Stimulated activated CD8-positive, alpha-beta memory T cell treated with anti-CD3 and anti-CD28 coated beads, Interleukin-15, amount 100 ng/mL, for 24 hours (primary cell): ENCODE measurements at places on chromosomes 3 and 15.
A peak's percentile ranks its signal among the peaks of the same experiment; 100 is the strongest.

DNA sequence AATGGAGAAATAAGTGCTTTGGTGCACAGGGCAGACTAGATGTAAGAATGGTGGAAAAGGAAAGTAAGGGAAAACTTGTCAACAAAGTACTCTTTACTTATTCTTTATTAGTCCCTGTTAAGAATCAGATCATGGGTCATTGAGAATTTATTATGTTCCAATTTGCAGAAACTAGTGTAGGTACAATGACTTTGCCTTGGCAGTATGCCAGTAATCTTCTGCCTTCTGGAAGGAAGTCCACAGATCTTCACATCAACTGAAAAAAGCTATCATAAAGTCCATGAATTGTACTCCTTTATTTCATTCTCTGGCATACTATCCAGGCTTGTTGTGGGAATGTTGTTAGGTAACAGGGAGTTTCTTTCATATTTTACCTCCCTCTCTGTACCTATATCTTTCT, 88.2 kb upstream of the FLNB start:
- DNase-seq = no peak

- no peak for DNase-seq
Measured at GRCh38 chr3:57160765-57161538, 4.2 kb downstream of the IL17RD start.

- DNase-seq = no peak
Measured at GRCh38 chr15:77409259-77410156, 10.4 kb downstream of the PEAK1 start.

DNA sequence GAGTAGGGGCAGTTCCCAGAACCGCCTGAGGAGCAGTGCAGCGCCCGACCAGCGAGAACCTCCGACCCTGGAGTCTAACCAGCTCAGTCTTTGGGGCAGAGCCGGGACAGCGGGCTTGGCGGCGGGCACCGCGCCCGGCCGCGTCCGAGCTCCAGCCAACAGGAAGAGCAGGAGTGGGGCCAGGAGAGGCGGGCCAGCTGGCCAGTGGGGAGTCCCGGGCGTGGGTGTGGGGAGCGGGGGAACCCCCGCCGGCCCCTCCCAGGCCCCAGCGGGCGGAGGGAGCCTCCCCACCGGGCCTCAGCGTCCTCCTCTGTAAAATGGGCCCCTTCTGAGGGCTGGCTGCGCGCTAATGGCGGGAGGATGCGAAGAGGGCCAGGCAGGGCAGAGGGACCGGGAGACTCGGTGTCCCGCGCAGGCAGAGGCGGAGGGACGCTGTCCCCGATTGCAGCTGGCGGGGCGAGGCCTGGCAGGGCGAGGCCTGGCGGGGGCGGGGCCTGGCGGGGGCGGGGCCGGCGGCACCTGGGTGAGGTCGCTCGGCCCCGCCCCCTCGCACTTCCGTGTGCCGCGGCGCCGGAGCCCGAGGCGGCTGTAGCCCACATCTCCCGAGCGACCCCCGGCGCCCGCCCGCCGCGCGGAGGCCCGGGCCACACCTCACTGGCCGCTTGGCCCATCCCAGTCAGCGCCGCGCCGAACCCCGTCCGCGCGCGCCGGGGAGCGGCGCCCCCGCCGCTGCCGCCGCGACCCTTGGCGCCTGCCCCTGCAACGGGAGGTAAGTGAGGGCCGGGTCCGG, at the start of gene PRKCD:
TSS of gene PRKCD (plus strand) at position 550 of the 790 bp plus-strand sequence. CDS start 17,214 bp downstream, outside the sequence.
- DNase-seq = peak; percentile 50

- DNase-seq = no peak
Measured at GRCh38 chr15:69436951-69437350, 15.7 kb upstream of the RPLP1 start.

- DNase-seq = peak; percentile 23
Measured at GRCh38 chr3:10344147-10344943, 23.4 kb upstream of the SEC13 start.

DNA sequence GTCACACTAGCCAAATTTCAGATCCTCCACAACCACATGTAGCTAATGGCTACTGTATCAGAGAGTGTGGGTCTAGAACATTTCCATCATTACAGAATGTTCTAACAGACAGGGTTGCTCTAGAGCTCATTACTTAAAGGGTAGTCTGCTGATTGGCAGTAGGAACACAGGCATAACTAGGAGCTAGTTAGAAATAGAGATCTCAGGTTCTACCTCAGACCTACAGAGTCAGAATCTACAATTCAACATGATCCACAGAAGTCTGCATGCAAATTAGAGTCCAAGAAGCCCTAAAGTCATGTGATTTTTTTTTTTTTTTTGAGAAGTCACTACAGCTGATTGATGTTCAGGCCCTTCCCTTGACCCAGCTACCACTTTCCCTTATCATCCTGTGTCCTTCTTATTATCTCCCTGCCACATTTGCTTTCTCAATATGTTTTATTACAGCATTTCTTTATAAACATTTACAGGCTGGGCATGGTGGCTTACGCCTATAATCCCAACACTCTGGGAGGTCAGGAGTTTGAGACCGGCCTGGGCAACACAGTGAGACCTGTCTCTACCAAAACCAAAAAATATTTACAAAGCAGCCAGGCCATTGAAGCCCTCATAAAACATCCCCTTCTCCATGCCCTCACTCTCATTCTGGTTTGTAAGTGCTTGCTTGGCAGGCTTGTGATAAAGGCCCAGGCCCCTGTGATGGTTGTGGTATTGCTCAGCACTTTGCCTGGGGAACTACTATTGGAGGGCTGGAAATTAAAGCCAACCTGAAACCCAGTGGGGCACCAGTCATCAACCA, 3.8 kb upstream of the ABHD5 start:
- DNase-seq = no peak

DNA sequence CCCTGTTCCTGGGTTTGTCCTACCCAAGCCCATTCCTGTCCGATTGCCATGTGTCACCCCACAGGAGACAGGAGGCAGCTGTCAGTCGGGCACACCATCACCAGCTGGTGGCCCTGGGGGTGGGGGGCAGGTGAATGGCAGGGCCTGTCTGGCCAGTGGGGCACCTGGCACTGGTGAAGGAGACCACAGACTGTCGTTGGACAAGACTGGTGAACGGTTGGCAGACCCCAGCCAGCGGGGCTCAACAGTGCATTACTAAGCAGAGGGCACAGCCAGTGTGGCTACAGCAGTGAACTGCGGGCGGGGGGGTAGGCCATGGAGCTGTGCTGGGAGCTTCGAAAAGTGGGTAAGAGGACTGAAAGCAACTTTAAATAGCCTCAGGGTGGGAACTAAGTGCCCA, 2.1 kb downstream of the SEMA7A start:
- DNase-seq = no peak

- DNase-seq = no peak
Measured at GRCh38 chr15:39880718-39881387, 39.2 kb downstream of the GPR176 start.

DNA sequence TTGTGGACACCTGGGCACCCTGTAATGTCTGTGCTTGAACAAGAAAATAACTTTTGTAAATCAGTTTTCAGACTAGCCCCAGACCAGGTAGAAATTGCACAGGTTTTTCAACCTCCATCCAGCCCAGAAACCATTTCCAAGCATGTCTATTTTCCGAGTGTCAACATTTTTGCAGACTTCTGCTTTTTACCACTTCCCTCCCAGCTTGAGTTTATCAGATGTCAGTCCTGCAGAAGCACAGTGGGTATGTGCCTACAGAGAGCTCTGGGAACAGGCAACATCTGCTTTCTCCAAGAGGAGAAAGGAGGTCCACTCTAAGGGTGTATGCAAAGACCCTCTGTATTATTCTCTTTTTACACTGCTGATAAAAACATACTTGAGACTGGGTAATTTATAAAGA, 83.9 kb downstream of the LRRK1 start:
- DNase-seq = no peak

DNA sequence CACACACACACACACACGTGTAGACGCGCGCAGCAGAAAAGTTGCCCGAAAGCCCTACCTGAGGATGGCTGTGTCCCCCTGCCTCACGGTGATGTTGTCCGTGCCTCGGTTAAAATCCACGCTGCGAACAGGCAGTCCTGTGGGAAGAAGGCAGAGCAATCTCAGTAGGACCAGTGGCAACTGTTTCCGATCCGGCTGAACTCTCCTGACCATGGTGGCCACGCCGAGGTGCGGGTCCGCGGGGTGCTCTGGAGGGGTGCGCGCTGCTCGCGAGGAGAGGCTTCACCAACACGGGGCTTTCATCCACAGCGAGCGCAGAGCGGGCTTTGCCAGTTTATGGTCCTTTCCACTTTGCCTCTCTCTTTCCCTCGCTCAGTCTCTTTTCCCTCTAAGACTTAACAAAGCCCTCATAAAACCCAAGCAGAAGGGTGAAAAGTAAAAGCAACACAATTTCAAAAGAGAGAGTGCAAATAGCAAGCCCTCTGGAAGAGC, 422 bp downstream of the LSAMP start:
- DNase-seq = no peak

GRCh38 chr15:42182961-42183360, 25.1 kb downstream of the VPS39 start:
- DNase-seq = no peak

DNA sequence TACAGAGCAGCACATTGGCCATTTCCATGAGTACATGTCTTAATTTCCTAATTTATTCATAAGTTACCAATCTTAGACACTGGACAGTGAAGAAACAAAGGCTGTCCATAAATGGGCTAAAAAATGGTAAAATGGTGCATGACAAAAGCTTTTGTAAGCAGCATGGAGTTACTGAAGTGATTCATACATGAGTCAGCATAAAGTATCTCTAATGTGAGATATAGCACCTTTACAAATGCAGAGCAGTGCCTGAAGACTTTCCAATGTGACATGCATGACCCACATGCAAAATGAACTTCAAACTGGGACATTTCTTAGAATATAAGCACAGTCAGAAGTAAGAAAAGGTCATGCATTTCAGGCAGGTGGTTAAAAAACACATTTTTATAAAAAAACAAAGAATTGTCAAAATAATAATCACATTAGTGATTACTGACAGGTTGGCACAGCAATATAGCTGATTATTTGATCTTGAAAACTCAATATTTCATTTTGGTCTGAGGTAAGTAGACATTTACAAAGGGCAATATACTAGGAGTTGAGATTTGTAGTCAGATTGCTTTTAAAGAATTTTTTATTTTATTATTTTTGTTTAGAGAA, 299.3 kb downstream of the PLCL2 start:
- no peak for DNase-seq

DNA sequence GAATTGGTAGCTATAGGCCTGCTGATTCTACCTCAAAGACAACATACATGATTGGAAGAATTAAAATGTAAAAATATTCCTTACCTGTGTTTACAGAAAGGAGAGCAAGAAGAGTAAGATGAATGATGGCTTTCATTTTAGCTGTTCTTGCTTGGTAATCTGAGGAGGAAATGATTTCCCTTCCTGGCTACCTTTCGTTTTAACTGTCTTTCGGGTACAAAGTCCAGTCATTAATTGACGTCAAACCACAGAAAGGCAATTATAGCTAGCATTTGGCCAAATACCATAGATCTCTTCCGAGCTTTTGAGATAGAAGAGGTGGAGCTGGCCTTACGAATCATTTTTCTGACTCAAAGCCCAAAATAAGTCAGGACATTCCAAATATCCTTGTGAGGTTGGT, at the start of gene MUC13:
TSS of gene MUC13 (minus strand) at position 175 of the 400 bp plus-strand sequence. CDS start at position 136, 39 bp downstream.
- no peak for DNase-seq

GRCh38 chr15:60047701-60048100, 43.6 kb downstream of the FOXB1 start:
- DNase-seq = no peak

GRCh38 chr15:31740203-31740602, 290.1 kb upstream of the CHRNA7 start:
- DNase-seq = no peak

- DNase-seq = no peak
Measured at GRCh38 chr3:88263417-88264100, 113.8 kb downstream of the C3orf38 start.

DNA sequence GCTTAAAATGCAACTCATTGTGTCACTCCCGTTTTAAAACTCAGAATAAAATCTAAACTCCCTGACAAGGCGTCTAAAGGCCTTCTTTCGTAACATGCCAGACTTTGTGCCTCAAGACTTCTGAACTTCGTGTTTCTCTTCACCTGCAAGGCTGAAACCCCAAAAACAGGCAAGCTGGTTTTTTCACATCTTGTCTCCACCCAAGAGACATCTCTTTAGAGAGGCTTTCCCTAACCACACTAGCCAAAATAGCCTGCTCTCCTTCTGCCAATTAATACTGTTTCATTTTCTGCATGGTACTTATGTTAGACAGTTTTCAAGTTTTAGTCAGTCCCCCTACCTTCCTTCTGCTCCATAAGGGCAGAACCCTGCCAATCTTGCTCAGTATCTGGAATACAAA, 41.6 kb downstream of the RAF1 start:
- DNase-seq = no peak

DNA sequence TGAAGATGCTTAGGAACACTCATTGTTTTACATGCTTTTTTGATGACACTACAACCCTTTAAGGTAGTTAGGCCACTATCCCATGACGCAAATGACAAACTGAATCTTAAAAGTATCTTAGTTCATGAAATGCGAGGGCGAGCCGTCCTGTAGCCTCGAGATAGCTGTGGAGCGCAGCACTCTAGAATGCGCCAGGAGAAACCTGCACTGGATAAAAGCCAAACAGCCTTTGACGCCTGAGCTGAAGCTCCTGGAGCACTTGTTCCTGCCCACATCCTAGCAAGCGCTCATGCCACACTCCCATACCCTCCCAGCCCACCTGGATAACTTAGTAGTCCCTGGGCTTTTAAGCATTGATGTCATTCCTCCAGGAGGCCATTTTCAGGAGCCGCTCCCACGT, 516.9 kb downstream of the GABRG3 start:
- no peak for DNase-seq

- no peak for DNase-seq
Measured at GRCh38 chr3:100454677-100455076, 37.7 kb upstream of the TMEM45A start.

DNA sequence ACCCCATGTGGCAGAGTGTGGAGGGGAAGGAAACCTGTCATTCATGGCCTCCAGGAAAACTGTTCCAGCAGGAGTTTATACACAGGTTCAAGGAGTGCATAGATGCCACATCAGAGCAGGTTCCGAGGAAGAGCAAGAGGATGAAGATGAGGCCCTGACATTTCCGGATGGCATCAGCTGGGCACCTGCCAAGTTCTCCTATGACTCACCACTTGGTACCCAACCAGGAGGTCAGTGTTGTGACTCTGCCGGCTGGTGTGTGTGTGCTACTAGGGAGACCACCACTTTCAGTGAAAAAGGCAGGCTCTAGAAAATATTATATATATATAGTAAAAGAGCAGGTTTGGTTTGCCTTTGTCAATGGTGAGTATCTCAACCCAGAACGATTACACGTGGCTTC, 69.3 kb downstream of the NTRK3 start:
- no peak for DNase-seq

GRCh38 chr3:61824553-61825135, 263.3 kb downstream of the PTPRG start:
- DNase-seq = no peak

- DNase-seq = no peak
Measured at GRCh38 chr3:28980631-28981030, 300.2 kb upstream of the RBMS3 start.

GRCh38 chr3:63207066-63207590, 71.0 kb upstream of the SYNPR start:
- DNase-seq = no peak
